Smooth muscle cell of the coronary artery (primary cell): ENCODE measurements at places on chromosomes 3 and 15. TPM values are rescaled to one million over a fixed set of nuclear protein-coding genes. Genes with fewer than 3 reads are reported as not detected.

Gene SLC28A1
- not detected in 2 replicates for total RNA-seq

Gene KNG1
- not detected in 2 replicates for total RNA-seq

Gene GXYLT2
- total RNA-seq = 24.9 and 49.7 TPM in 2 replicates

Gene EPHB3
- 3.0 and 9.4 TPM in 2 replicates for total RNA-seq
